HFF-Myc (cell line): ENCODE measurements at places on chromosomes 6 and 20.

DNA sequence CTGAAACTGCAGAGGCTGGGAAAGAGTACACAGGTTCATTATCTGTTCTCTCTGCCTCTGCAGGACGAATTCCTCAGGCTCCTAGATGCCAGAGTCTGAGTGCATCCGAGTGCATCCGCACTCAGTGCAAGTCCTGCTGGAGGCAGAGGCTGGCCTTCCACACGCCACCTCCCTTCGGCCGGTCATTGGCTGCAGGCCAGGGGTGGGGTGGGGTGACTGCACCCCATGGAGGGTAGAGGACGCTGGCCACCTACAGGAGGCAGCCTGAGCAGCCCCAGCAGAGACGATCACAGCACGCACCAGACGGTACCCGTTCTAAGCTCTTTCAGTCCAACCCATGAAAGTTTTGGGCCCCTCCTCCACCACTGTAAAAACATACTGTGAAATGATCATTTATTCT is 11.7 kb downstream of the SFT2D1 start:
- no peak for DNase-seq

DNA sequence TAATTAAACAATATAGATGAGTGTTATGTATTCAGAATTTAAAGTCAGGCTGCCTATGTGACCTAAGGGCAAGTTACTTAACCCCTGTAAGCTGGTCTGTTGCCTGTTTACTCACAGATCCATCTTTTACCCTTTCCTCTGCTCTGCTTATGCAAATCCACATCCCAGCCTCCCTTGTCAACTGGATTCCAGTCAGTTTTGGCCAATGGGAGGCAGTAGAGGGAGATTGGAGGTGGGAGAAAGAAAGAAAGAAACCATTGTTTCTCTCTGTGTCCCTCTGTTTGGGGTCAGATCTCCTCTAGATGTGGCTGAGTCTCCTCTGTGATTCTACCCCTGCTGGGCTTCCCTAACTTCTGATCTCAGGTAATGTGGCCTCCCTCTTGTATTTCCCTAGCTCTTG is 266.8 kb upstream of the PLN start:
- DNase-seq = no peak

GRCh38 chr6:99589290-99589672 is 17.4 kb upstream of the PRDM13 start:
- no peak for DNase-seq

GRCh38 chr6:2766767-2767656 is 1.8 kb downstream of the WRNIP1 start:
- no peak for DNase-seq

DNA sequence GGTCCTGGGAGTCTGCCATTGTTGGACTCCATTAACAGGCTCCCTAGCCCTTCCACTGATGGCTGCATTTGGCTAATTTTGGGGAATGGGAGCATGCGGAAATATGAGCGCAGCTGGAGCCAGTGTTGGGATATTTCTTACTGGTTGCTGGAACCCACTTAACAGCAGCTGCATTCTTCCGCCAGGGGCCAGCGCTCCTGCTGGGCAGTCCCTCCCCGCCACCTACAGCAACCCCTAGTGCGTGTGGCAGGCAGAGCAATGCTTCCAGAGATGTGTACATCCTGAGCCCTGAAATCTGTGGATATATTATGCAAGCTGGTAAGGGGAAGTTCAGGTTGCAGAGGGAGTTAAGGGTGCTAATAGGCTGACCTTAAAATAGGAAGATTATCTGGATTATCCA is 16.4 kb downstream of the CST8 start:
- no peak for DNase-seq

DNA sequence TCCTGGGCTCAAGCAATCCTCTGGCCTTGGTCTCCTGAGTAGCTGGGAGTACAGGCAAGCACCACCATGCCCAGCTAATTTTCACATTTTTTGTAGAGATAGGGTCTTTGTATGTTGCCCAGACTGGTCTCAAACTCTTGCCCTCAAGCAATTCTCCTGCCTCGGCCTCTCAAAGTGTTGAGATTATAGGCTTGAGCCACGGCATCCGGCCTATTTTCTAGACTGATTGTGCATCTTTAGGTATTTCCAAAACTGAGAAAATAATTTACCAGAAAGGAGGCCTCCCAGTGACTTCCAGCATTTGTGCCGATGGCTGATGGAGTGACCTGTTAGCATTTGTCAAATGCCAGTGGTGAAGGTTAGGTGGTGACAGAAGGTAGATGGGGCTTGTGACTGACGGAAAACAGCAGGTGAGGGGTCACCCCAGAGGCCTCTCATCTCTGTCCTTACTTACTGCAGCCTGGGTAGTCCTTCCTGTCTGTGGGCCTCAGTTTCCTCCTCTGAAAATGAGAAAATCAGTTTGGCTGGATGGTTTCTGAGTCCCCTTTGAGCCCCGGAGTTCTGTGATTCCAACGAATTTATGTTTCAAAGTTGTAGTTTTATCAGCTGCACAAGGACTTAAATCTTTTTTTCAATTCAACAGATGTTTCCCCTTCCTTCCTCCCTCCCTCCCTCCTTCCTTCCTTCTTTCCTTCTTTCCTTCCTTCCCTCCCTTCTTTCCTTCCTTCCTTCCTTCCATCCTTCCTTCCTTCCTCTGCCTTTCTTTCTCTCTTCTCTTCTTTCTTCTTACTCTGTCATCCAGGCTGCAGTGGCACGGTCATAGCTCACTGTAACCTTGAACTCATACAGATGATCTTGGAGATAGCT is 53.5 kb downstream of the TGM2 start:
- no peak for DNase-seq

GRCh38 chr20:48667481-48667880 is 160.3 kb downstream of the PREX1 start:
- DNase-seq = no peak

- no peak for DNase-seq
Observed at GRCh38 chr6:71254323-71254722, 34.3 kb upstream of the OGFRL1 start.
